ENCODE measurements at places on chromosomes 2 and 18.

DNA sequence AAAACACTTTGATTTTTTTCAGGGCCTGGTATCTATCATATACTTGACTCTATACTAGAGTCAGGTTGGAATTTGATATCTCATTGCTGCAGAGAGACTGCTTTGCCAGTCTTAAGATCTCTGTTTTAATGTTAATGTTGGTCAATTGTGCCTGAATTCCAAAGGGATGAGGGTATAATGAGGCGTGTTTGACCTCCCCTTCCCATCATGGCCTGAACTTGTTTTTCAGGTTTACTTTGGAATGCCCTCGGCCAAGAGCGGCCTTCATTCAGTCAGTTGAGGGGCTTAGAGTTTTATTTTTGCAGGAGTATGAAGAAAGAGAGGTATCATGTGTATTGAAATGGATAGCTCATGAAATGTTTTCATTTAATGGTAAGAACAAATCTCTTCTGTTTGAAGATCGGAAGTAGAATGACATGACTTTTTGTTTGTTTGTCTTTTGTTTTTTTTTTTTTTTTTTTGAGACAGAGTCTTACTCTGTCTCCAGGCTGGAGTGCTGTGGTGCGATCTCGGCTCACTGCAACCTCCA, 119.0 kb downstream of the KIAA1328 start:
- DNase-seq = no peak

GRCh38 chr2:169189132-169189531, 119.8 kb downstream of the DHRS9 start:
- DNase-seq = no peak

DNA sequence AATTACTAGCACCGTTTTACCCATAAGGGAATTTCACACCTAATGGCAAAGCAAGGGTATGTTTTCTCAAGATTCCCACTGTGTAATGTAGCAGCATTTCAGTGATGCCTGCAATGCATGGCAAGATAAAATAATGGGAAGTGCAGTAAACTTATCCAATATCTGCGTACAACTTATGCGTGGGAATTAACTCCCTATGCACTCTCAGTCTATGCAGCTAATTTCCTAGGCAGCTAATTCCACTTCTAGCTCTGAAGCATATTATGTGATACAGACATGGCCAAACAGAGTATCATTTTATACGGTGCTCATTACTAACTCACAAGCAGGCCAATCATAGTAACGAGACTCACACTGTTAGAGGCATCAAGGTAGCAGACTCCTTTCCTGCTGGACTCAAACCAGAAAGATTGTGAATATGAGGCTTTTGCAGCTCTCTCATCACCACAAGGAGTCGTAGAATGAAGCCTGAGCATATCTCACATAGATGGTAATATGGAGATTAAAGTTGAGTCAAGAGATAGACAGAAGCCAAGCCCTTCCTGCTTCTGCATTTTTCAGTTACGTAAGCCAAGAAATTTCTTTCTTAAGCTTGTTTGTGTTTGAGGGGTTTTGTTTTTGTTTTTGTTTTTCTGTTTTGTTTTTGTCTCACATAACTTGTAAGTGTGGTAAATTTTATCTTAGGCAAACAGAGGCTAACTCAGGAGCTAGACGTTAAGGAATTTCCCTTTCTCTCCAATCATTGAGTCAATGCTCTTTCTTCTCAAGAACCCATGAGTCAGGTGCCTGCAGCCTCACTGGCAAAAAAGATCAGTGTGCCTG, 34.8 kb upstream of the ITGAV start:
- DNase-seq = no peak

GRCh38 chr18:57755473-57756067, 47.5 kb downstream of the ATP8B1 start:
- DNase-seq = no peak

DNA sequence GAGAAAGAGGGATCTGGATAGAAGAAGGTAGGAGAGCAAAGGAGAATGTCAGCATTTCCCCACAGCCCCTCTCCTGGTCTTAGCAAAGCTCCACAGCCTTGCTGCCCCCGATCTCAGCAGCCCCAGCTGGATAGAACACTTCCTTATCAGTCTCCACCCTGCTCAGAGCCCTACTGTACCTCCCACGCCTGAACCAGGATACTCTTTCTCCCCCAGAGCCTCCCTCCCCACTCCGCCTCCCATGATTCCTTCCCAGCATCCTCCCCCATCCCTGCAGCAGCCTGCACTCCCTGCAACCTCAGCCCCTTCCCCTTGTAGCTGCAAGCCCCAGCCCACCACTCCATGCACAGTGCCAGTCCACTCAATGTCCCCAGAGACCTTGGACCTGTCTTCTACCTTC, 25.8 kb downstream of the PLB1 start:
- DNase-seq = no peak

- no peak for DNase-seq
Measured at GRCh38 chr2:15243762-15244161, 317.4 kb downstream of the NBAS start.

DNA sequence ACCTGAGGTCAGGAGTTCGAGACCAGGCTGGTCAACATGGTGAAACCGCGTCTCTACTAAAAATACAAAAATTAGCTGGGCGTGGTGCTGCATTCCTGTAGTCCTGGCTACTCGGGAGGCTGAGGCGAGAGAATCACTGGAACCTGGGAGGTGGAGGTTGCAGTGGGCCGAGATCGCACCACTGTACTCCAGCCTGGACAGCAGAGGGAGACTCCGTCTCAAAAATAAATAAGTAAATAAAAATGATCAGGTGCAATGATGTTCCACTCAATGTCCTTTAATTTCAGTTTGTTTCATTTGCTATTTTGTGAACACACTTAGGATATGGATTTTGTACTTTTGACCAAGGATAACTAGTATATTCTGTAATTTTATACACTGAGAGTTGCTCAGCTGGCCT, 9.3 kb downstream of the HADHA start:
- no peak for DNase-seq

DNA sequence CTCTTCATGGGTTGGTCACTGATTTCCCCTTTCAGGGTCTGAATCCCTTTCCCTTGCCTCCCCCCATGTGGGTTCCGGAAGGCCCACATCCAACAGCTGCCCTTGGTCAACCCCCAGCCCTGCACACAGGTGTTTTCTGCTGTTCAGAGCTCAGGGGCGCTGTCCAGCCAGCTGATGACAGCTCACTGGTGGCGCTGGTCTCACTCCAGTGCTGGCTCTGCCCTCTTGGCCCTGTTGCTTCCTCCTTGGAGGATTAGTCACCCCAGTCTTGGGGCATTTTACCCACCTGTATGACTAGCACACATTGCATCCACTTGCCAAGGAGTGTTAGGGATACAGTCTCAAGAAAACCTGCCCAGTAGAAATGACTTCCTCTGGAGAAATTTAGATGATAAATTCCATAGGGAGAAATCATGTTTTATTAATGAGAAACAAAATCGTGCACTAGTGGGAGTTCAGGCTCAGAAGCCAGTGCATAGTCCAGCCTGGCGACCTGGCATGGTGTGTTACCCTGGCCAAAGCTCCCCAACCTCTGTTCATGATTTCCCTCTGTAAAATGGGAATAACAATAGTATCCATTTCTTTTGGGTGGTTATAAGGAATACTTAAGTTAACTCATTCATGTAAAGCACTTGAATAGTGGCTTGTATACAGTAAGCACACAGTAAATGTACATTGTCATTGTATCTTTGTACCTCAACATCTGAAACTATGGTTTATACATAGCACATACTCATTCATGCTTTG, 21.6 kb downstream of the CRIM1 start:
- no peak for DNase-seq

DNA sequence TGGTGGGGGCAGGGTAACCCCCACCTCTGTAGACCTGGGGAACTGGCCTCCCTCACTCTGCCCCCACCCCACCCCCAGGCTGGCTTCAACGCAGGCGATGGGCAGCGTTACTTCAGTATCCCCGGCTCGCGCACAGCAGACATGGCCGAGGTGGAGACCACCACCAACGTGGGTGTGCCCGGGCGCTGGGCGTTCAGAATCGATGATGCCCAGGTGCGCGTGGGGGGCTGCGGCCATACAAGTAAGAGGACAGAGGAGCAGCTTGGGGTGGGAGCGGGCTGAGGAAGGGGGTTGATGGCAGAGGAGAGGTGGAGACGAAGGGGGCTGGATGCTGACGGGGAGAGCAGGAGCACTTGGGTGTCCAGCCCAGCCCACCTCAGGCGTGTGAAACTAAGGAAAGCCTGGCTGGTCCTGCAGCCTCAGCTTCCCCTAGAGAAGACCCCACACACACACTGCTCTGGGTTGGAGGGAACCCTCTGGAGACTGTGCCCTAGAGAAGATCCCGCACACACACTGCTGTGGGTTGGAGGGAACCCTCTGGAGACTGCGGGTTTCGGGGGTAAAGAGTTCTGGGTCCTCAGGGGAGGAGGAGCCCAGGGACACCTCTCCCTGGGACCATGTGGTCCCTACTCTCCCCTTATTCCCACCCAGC, 36.2 kb downstream of the SNED1 start:
- no peak for DNase-seq

GRCh38 chr2:30800159-30800558, 7.1 kb downstream of the CAPN13 start:
- no peak for DNase-seq

DNA sequence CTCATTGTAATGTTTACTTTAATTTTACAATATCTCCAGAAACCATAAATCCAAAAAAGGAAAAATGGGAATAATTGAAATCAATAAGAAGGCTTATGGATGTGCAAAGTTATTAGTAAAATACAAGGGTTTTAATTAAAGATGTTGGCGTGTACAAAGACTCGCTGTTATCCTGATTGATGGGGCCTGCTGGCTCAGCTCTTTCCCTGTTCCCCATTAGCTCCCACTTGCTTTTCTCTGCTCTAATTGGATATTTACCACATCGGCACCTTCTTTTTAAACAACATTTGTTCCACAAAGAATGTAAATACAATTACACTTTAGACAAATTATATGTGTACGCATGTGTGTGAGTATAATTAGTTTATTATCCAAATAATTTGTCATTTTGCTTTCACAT, 796.6 kb downstream of the ERBB4 start:
- DNase-seq = no peak

GRCh38 chr2:119156891-119157773, 1.4 kb downstream of the C1QL2 start:
- DNase-seq = no peak

- no peak for DNase-seq
Measured at GRCh38 chr2:179139506-179139905, 89.6 kb upstream of the CCDC141 start.

- DNase-seq = no peak
Measured at GRCh38 chr2:112061299-112061698, 6.2 kb downstream of the TMEM87B start.

DNA sequence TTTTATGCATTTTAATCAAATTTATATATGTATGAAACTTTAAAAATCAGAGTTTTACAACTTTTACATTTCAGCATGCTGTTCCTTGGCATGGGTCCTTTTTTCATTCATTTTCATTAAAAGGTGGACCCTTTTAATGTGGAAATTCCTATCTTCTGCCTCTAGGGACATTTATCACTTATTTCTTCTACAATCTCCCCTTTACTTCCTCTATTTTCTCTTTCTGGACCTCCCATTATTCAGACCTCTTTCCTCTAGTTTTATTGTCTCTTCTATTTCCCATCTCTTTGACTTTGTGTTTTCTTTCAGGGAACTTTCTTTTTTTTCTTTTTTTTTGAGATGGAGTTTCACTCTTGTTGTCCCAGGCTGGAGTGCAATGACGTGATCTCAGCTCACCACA, 5.7 kb downstream of the PROC start:
- DNase-seq = no peak

DNA sequence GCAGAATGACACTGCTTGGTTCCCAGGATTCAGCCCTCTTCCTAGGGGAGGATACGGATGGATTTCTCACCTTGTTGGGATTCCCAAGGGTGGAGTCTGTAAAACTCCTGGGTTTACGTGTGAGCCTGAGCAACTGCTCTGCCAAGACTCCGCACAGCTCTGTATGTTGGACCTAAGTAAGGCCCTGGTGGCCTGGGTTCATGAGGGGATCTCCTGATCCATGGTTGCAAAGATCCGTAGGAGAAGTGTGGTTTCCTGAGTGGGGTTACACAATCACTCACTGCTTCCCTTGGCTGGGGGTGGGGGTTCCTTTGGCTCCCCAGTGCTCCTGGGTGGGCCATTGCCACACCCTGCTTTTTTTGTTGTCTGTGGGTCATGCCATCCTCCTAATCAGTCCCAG, 37.7 kb downstream of the ANKRD12 start:
- no peak for DNase-seq

GRCh38 chr2:150230616-150231015, 256.9 kb downstream of the RND3 start:
- DNase-seq = no peak

- DNase-seq = no peak
Measured at GRCh38 chr2:200216310-200216709, 90.2 kb upstream of the SPATS2L start.

DNA sequence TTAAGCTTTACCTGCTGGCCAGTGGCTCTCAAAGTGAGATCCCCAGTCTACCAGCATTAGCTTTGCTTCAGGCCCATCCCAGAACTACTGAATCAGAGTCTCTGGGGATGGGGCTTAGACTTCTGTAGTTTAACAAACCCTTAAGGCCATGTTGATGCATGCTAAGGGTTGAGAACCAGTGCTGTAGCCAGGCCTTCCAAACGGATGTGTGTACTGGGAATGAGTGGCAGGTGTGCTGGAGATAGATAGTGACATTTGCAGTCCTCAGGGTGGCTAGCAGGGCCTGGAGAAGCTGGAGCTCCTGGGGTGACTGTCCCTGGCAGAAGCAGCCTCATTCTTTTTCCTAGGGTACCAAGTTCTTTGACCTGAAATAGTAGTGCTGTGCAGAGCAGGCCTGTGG, 148.5 kb downstream of the PPP1R1C start:
- DNase-seq = no peak

- DNase-seq = no peak
Measured at GRCh38 chr18:51196118-51196810, 1.2 kb downstream of the MEX3C start.

- DNase-seq = no peak
Measured at GRCh38 chr18:32598144-32598543, 127.5 kb upstream of the GAREM1 start.

DNA sequence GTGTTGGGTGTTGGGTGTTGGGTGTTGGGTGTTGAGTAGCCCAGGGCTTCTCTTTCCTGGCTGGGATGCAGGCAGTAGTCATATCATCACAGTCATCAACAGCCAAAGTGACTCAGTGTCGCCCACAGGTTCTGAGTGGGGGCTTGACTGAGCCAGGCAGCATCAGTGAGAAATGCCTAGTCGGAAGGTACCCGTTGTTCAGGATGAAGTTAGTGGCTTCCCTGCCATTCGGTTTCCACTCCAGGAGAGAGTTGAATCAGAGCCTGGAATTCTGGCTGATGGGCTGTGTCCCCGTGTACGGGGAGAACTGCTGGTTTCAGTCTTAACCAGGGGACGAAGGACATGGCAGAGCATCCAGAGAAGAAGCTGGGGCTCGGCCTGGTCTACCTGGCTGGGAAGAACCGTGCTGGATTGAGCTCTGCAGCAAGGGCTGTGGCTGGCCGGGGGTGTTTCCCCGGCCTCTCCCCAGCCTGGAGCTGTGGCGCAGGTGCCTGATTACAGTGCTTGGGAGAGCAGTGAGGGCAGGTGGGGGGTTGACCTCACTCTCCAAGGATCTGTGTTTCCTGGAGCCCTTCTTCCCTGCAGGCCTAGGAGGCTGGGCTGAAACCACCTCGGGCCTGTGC, 49.4 kb downstream of the AGAP1 start:
- DNase-seq = no peak

Measured in stimulated activated CD4-positive, alpha-beta T cell treated with anti-CD3 and anti-CD28 coated beads, Interleukin-1b, Interleukin-23, amount 100 ng/mL, for 1 hour (primary cell).